ENCODE measurements at places on chromosomes 11 and 22.

DNA sequence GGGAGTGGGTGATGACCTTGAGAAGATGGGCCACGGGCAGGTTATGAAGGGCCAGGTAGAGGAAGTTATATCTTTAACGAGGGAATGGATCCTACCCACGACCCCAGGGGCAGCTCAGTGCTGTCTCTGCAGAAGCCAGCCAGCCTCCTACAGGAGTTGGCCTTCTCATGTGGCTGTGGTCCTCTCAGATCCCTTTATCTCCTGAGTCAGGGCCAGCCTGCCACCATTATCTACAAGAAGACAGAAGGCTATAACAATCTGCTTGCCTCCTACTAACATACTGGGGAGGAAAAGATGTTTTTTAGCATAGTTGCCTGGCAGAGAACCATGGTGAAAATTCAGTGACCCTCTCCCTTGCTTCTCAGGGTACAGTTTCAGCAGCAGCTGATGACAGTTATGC is 7.0 kb upstream of the YWHAH start:
- DNase-seq = no peak

GRCh38 chr22:27845644-27846043 is 44.1 kb upstream of the MN1 start:
- peak; percentile 13 for DNase-seq

DNA sequence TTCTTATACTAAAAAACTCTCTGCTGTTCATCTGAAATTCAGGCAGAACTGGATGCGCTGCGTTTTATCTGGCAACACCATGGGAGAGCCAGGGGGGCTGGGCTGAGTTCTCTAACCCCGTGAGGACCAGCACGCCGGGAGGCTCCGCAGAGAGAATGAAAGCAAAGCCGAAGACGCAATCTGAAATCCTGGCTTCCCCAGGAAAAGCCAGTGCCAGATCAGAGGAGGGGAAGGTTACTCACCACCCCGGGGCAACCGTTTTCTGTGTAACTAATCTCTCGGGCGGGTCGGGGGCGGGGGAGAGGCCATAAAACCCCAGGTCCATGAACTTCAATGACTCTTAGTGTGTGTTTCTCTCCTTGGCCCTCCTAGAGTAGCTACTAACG is 99.4 kb downstream of the SHANK2 start:
- no peak for DNase-seq

- no peak for DNase-seq
These were observed 59.6 kb downstream of the FAR1 start for GRCh38 chr11:13728076-13728475.

DNA sequence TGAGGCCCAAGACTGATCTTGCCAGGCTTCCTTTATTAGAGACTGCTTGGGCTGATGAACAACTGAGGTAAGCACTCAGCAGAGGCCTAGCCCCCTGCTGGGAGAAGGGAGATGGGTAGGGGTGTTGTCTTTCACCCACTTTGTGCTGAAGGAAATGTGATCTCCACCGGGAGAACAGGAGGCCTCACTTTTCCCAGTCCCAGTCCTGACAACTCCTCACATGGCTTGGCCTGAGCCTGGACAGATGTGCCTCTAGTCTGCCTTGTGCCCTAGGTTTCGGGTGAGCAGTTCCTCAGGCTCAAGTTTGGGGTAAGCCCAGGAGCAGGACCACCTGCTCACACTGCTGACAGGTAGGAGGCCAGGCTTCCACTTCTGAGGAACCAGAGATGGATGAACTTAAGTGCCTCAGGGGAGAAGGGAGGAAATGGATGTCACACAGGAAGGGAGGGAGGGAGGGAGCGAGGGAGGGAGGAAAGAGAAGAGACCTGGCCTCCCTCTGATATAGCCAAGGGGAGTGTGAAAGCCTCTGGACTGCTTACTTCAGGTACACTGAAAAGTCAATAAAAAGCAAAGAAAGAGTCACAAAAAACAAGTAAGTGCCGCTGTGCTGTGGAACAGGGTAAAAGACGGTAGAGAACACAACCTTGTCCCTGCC is 8.1 kb downstream of the CLPB start:
- no peak for DNase-seq

DNA sequence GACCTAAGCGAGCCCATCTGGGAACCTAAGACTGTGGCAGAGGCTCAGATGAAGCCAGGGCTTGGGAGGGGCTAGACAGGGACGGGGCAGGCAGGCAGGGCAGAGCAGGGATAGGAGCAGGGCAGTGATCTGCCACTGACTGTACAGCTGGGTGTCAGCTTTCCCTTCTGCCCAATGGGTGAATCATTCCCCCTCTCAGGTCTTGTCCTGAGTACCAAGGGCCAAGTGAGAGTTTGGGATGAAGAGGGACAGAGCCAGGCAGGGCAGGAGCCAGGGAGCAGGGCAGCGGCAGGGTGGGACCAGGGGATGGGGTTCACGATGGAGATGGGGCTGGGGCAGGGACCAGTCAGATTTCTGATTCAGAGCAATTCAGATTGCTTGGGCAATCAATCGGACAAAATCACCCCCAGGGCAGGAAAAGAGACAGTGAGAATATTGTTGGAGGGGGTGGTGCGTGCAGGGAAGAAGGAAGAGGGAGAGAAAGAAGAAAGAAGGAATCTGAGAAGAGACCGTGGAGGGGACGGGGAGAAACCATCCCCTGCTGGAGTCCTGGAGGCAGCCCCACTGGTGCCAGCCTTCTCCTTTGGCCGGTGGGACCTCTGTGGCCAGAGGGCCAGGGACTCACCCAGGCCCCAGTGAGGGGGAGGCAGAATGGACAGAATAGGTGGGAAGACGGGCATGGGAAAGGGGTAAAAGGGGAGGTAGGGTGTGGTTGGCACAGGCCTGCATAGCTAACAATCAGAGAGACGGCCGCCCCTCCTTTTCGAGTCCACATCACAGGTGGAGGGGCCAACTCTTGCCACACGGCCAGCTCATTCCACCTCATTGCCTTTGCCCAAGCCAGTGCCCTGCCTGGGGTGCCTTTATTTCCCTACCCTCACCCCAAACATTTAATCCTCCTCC is 47.2 kb downstream of the CYTH4 start:
- no peak for DNase-seq

DNA sequence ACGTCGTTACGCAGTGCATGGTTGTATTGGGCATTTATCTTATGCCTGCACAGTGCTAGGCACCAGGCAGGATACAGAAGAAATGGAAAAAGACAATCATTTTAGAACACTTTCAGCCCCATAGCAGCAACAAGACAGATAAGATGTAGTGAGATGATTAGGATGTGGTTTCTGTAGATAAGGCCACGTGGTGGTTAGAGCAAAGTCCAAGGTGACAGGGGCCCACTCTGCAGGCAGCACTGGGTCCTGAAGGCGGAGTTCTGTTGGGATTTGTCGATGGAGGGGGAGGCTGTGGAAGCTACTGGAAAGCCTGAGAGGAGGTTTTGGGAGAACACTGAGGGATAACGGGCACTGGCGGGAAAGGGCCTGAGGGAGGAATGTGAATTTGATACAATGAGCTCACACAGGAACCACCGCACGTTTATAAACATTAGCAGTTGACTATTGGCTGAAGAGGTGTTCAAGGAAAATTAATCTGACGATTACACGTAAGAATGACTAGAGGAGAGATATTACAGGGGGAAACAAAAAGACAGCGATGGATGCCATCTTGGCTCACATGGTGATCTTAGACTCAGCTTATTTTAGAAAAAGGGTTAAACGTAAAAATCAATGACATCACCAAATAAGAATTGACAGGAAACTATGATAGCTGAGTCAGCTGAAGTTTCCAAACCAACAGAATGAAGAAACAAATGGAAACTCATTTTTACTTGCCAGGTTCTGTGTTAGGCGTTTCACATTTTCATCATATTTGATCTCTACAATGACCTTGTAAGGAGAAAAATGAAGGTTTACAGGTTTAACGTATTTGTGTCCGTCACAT is 551.0 kb downstream of the OPCML start:
- no peak for DNase-seq

DNA sequence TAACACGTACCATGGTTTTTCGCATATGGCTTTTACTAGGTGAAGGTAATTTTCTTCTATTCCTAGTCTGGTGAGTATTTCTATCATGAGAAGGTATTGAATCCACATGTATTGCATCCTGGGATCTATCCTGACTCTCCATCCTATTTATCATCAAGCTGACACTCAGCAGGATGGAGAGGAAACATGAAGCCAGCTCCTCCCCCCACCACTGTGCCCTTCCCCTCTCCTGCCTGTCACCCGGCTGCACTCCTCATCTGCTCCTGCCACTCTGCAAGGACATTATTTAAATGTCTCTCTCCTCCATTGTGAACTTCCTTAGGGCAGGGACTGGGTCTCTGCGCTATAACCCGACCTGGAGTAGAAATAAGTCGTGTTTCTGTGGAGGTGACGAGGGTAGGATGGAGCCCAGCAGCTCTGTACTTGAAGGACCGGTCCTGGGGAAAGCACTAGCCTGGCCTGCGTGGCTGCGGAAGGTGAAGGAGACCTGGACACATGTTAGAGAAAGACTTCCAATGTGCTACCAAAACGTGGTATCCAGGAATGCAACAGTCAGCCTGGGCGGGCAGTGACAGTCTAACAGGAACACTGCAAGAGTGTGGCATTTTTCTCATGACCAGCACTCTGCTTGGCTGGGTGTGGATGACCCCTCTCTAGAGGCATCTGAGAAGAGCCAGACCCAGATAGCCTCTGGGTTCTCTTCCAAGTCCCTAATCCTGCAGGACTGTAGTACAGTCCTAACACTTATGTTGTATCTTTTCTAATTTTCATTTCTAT is 111.2 kb downstream of the MICAL3 start:
- DNase-seq = no peak

- DNase-seq = peak; percentile 73
These were observed 23.5 kb downstream of the TP53I11 start for GRCh38 chr11:44927174-44927661.

GRCh38 chr11:45431046-45432018 is 145.2 kb upstream of the SYT13 start:
- no peak for DNase-seq

DNA sequence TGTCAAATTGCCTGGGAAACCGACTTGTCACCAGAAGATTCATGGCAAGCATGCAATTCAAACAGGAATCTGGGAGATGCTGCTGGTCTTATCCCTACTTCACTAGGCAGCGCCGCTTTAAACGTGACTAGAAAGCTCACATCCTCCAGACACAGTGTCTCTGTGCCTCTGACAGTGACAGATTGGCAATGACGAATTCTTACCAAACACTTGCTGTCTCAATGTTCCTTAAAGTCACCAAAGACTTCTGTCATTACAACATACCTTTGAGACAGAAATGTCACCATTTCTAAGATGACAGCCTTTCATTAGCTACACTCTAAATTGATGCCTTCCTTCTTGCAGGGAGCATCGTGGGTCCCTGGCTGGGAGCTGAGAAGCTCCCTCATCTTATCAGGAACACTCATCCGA is 197.8 kb downstream of the CWF19L2 start:
- no peak for DNase-seq

- no peak for DNase-seq
These were observed 13.6 kb downstream of the RNF215 start for GRCh38 chr22:30373331-30374325.

GRCh38 chr11:66337103-66337899 is 1.1 kb upstream of the RIN1 start:
- DNase-seq = no peak

- DNase-seq = no peak
These were observed 61.3 kb upstream of the CHORDC1 start for GRCh38 chr11:90284171-90284570.

DNA sequence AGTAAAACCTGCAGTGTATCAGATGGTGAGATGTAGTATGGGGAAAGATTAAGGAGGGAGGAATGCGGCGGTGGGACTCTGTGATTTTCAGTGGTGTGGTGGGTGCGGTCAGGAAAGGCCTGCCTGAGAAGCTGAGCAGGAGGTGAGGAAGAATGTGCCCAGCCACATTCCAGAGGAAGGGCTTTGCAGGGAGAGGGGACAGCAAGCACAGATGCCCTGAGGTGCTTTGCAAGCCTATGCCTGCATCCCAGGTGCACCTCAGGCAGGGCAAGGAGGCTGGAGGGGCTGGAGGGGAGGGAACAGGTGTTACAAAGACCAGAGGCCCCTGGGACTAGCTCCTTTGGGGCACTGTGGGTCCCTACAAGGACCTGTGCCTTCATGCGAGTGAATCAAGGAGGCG is 42.1 kb downstream of the MYO7A start:
- DNase-seq = no peak

GRCh38 chr11:64021757-64022093 is 14.0 kb upstream of the FLRT1 start:
- DNase-seq = no peak

DNA sequence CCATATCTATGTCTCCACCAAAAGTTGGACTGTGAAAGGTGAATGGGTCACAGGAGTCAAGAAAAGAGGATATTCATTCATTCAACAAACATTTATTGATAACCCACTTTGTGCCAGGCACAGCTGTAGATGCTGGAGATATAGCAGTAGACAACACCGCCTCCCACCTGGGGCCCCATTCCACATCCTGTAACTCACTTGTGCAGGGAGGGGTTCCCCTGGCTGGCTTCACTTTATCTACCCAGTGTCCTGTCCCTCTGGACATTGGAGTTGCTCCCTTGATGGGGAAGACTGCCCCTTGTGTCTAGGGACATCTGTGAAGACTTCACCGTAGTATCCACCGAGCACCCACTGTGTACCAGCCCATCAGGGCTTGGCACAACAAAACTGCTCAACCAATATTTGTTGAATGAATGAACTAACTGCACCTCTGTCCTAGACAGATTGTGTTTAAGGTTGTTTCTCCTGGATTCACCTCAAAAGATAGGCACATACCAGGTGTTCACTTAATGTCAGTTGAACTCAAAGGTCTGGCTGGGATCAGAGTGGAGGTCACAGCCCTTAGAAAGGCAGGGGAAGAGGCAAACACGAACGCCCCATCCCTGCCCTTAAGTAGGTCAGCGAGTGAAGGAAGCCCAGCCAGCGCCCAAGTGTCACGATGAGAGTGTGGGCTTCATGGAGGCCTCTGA is 1.4 kb upstream of the OVOL1 start:
- DNase-seq = no peak

DNA sequence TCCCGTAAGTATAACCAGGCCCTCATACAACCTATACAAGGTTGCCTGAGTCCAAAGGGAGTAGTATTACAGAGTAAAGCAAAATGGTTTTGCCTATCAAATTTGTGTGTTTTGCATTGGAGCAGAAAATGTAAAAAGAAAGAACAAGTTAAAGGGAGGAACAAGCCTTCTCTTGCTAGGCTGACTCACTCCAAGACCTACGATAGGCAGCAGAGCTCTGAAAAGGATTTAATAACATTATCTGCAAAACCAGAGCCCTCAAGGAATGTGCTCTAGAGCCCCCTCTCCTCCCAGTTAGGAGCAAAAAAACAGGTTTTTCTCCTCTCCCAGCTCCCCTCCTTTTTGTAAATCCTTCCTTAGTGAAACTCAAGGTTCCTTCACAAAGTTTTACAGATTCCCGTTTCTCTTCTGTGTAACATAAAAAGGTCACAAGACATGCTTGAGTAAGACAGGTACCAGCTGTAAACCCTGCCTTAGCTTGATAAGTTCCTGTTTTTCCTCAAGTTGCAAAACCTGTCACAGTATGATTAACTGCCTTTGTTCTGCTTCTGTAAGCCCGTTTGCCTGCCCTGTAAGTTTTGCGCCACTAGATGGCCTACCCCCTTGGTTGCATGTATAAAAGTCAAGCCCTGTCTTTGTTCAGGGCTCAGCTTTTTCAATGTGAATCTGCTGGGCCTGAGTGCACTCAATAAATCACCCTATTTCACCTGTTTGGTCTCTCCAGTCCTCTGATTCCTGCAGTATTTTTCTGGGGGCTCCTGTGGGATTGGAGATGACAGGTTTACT is 498.2 kb downstream of the KCNA4 start:
- DNase-seq = no peak
